ENCODE measurements at places on chromosomes 13 and 19.

- no peak for DNase-seq
Observed at GRCh38 chr13:25946321-25946720, 105.5 kb downstream of the SHISA2 start.

DNA sequence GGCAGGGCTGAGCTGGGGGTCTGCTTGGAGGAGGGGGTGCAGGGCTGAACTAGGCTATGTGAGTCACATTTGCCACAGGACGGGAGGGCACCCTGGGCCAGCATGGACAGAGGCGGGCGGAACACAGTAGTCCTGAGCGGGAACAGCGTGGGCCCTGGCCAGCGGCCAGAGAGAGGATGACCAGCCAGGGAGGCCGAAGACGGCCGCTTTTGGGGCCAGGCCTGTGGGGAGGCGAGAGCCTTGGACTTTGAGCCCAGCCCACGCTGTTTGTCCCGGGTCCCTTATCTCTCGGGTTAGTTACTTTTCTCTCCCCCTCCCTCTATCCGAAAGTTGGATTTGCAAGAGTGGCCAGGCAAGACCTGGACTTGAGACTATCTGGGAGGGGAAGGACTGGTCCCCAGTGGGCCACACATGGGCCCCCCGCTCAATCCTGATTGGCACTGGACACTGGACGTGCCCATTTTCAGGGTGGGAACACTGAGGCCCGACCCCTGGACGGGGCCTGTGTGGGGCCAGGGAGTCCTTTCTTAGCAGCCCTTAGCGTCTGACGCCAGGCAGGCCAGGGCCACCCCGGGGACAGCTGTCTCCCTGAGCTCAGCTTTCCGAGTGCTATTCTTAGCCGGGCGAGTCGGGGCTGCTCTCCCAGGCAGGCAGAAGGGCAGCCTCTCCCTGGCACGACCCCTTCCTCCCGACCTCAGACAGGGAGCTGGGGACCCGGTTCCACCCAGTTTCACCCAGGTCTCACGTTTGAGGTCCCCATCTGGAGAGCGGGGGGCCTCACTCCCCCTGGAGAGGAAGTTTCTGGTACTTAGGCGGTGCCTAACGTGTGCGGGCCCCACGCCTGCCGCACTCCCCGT lies 833 bp downstream of the GAMT start:
- DNase-seq, result no peak

DNA sequence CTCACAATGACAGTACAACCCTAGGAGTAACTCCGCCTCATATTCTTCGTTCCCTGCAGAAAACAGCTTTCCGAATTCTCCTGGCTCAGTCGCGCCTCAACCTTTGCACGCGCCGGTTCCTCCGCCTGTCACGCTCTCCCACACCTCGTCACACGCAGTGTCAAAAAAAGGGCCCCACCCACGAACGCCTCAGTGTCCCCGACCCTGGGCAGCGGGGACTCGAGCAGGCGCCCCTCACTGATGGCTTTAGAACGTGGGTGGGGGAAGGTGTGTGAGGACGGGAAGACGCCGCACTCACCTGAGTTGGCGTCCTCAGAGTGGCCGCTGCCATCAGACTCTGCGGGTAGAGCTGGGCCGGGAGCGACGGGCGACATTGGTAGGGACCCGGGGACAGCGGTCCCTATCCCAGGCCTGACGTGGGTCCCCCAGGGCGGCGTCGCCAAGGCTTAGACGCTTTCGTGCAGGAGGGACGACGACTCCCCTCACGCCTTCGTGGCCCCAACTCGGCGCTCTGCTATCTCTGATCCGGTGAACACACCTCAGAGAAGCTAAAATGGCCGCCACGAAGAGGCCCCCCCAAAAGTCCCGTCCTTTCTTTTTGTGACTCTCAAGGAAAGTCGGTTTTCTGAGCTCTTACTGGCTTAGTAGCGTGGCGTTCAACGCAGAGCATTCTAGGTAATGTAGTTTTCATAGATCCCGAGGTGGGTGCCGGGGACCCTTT lies at the start of gene ZNF154:
ZNF154 (minus strand) TSS at position 564 of the 721 bp plus-strand sequence; CDS start at position 331, 233 bp downstream.
- peak; percentile 67 for DNase-seq

- no peak for DNase-seq
Observed at GRCh38 chr13:25453850-25454365, 82.1 kb downstream of the ATP8A2 start.

DNA sequence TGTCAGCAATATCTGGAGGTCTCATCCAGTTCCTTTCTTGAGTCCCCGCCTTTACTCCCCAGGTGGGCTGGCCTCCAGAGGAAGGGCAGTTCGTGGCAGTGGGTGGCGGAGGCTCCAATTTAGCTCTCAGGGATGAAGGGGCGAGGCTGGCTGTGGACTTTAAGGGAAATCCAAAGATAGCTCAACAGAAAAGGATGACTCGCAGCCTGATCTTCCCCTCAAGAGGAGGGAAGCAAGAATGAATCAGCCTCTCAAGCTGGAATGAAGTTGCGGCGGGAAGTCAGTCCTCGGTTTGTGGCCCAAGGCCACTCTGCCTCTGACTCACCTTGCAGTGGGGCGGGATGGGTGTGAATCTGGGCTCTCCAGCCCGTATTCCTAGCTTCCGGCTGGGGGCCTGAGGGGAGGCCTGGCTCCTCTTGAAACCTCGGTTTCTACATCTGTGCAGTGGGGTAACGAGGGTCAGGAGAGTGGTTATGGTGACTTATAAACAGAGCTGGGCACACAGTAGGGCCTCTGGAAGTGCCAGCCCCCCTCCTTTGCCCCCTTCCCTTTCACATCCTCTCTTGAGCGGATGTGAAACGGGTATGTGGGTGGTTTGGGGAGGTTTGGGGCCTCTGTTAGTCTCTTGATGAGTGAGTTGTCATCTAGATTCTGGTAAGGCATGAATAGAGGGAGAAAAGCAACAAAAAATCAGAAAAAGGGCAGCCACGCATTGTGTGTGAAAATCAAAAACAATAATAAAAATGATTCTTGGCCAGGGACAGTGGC lies 10.5 kb upstream of the SMG9 start:
- DNase-seq, result peak; percentile 97

- DNase-seq, result no peak
Observed at GRCh38 chr13:112639521-112639920, 50.3 kb upstream of the ATP11A start.

All from IMR-90 (cell line).